Stimulated activated CD8-positive, alpha-beta memory T cell treated with anti-CD3 and anti-CD28 coated beads, Interleukin-7, amount 100 ng/mL, for 1 hour (primary cell): ENCODE measurements at places on chromosomes 16 and 17.

DNA sequence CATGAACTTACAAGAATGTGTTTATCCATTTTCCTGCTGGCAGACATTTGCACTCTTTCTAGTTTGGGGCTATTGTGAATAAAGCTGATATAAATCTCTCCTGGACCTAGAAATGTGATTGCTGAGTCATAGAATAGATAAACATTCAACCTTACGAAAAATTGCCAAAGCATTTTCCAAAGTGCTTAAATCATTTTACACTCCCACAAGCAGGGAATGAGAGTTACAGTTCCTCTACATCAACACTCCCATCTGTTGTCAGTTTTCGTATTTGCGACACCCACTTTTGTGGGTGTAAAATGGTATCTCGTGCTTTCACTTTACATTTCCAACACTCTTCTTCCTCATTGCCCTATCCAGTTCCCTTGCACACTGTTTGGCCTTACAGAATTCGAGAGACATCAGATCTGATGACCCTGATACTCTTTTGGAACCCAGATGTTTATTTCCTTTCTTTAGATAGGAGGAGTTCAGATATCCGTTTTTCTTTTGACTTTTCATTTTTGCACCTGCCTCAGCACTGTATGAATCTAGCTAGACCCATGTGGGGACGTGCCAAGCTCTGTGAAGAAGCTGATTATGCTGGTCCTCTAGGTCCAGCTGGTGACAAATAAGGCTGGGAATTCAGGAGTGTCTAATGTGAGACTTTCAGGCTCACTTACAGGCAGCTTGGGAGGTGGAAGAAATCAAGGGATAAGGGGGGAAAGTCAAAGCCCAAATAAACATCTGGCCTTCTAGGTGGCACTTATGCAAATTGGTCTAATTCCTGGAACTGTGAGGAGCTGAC lies 14.0 kb downstream of the SOX9 start:
- DNase-seq: no peak

GRCh38 chr17:65914784-65915342 lies 277.1 kb downstream of the CEP112 start:
- DNase-seq: no peak

- DNase-seq: no peak
Observed at GRCh38 chr16:75535211-75535843, 581 bp downstream of the CHST5 start.

- DNase-seq: no peak
Observed at GRCh38 chr16:49734331-49734730, 121.6 kb downstream of the ZNF423 start.

GRCh38 chr17:76585033-76585648 lies 519 bp downstream of the ST6GALNAC2 start:
- DNase-seq: no peak

GRCh38 chr16:78184238-78185183 lies 85.1 kb downstream of the WWOX start:
- no peak for DNase-seq

- no peak for DNase-seq
Observed at GRCh38 chr17:81427173-81428120, 32.2 kb downstream of the BAHCC1 start.

GRCh38 chr17:67511012-67511411 lies 133.9 kb downstream of the PITPNC1 start:
- no peak for DNase-seq

- DNase-seq: no peak
Observed at GRCh38 chr16:51045186-51045585, 105.9 kb downstream of the SALL1 start.

- DNase-seq: no peak
Observed at GRCh38 chr17:49978501-49978900, 9.5 kb downstream of the DLX4 start.

- DNase-seq: no peak
Observed at GRCh38 chr17:1965556-1966273, 59.4 kb downstream of the RTN4RL1 start.

DNA sequence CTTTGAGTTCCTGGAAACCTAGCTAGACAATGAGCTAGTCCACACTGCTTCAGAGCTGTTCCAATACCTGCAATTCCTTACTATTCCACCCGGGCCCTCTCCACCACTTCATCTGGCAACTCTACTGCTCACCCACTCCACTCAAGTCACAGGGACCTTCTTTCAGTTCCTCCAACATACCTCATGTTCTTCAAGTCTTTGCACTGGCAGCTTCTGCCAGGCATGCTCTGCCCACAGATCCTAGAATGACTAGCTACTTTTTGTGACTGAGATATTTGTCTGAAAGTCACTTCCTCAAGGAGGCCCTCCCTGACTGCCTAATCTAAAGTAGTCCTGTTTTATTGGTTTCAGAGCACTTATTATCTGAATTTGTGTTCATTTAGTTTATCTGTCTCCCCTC lies 86.4 kb downstream of the TEX14 start:
- no peak for DNase-seq

- DNase-seq: no peak
Observed at GRCh38 chr16:70712359-70712758, 26.5 kb upstream of the MTSS2 start.

DNA sequence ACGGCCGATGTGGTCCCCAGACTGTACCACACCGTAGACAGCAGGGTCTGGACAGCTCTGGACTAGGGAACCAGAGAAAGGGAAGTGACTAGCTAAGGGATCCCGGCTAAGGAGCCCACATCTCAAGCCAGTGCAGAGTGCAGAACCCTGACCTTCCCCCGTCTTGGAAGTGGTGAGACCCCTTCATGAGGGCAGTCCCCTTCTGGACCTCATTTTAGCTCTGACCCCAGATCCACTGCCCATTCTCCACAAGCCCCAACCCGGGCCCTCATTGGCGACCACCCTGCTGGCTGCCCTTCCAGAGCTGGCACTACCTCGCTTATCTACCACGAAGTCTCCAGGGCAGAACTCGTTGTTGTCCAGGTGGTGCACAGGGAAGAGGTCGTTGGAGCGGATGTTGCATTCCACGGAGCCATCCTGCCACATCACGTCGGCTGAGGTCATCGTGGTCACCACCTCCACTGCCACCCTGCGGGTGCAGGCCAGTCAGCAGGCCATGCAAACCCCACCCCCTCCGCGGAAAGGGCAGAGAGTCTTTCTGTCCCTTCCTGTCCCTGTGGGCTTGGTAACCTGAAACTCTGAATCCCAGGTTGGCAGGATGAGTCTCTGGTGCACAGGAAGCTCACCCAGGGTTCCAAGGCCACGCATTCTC lies 14.2 kb downstream of the SPHK1 start:
- no peak for DNase-seq

- no peak for DNase-seq
Observed at GRCh38 chr16:73872856-73873255, 423.8 kb upstream of the PSMD7 start.

DNA sequence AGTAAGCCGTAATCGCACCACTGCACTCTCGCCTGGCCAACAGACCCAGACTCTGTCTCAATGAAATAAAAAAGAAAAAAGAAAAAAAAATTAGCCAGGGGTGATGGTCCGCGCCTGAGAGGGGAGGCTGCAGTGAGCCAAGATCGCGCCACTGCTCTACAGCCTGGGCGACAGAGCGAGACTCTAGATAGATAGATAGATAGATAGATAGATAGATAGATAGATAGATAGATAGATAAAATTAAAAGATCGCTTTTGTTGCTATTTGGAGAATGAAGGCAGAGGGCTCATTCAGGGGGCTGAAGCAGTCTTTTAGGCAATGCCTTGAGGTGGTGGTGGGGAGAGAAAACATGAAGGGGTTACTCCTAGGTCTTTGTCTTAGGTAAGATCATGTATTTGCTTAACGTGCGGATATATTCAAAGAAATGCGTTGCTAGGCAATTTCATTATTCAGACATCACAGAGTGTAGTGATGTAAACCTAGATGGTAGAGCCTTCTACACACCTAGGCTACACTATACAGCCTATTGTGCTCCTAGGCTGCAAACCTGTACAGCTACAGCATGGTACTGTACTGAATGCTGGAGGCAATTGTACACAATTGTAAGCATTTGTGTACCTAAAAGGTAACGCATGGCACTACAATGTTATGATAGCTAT lies 4.3 kb upstream of the HES7 start:
- DNase-seq: no peak

GRCh38 chr17:29155227-29155965 lies 24.8 kb downstream of the MYO18A start:
- DNase-seq: no peak

- no peak for DNase-seq
Observed at GRCh38 chr16:57263541-57264351, 18.7 kb downstream of the ARL2BP start.

- no peak for DNase-seq
Observed at GRCh38 chr17:27793168-27793905, 7.0 kb downstream of the NOS2 start.

DNA sequence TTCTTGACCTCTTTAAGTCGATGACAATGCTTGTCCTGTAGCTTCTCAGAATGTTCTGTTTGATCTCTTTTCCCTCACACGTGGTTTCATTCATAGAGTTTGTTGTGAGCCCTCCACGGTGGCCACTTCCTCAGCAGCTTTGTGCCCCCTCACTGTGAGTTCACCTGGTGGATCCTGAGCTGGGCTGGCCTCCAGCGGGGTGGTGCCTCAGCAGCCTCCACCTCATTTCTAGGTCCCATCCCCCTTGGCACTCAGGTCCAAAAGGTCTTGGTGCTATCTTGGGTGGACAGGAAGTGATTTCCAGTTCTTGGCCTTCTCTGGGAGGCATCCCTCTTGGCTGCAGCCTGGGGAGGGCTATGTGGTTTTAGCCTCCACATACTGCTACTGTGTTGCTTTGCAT lies 203.2 kb upstream of the WSCD1 start:
- no peak for DNase-seq

- no peak for DNase-seq
Observed at GRCh38 chr17:17848311-17849082, 11.7 kb upstream of the SREBF1 start.

GRCh38 chr16:10681310-10682308 lies 13.1 kb downstream of the TEKT5 start:
- no peak for DNase-seq

- DNase-seq: no peak
Observed at GRCh38 chr17:47999582-47999981, 28.7 kb downstream of the CDK5RAP3 start.
